Lung (tissue), 17 donors: ENCODE measurements at places on chromosomes 4 and X. TPM values are rescaled to one million over a fixed set of nuclear protein-coding genes. Genes with fewer than 3 reads are reported as not detected.

TLR8 gene
- total RNA-seq, result 6.6 TPM

MYOZ2 gene
- 0.09 TPM for total RNA-seq

DGAT2L6 gene
- total RNA-seq, result not detected

- peaks cover 7% of the 10 kb centered on the region for H3K4me1 ChIP-seq
- no peak for DNase-seq
- H3K27ac ChIP-seq, result no peak overlapping the region
- H3K36me3 ChIP-seq, result no peaks in the 10 kb centered on the region
These were observed 91.4 kb upstream of the MAD2L1 start for GRCh38 chr4:120158046-120158445.

GRCh38 chr4:74716436-74716765, 77.9 kb downstream of the BTC start:
- no peak overlapping the region for H3K4me3 ChIP-seq
- no peaks in the 10 kb centered on the region for H3K27me3 ChIP-seq
- H3K27ac ChIP-seq, result no peak overlapping the region
- H3K4me1 ChIP-seq, result no peaks in the 10 kb centered on the region
- no peaks in the 10 kb centered on the region for H3K36me3 ChIP-seq

- H3K4me3 ChIP-seq, result no peak overlapping the region
- peak; percentile 71 for DNase-seq
- H3K36me3 ChIP-seq, result no peaks in the 10 kb centered on the region
- peaks cover 16% of the 10 kb centered on the region for H3K4me1 ChIP-seq
These were observed 79.4 kb downstream of the ABLIM2 start for GRCh38 chr4:8079031-8079885.

GRCh38 chrX:136528645-136529315, 3.2 kb upstream of the VGLL1 start:
- H3K36me3 ChIP-seq, result no peaks in the 10 kb centered on the region
- no peaks in the 10 kb centered on the region for H3K4me1 ChIP-seq
- no peak overlapping the region for H3K27ac ChIP-seq
- no peak overlapping the region for H3K4me3 ChIP-seq

DNA sequence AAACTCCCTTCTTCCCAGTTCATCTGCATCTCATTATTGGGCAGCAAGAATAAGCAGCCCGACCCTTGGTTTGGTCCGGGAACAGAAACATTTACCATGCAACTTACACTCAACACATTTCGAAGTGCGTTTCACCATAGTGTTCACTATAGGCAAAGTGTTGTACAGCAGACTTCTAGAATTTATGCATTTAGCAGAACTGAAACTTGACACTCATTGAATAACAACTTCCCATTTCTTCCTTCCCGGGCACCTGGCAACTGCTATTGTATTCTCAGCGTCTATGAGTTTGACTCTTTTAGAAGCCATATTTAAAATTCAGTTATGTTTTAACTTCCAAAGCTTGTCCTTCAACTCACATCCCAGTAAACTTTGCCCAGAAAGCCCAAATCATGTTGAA, 840.6 kb downstream of the NLGN4X start:
- H3K36me3 ChIP-seq, result no peaks in the 10 kb centered on the region
- H3K4me1 ChIP-seq, result no peaks in the 10 kb centered on the region
- H3K27me3 ChIP-seq, result peaks cover 2% of the 10 kb centered on the region
- H3K4me3 ChIP-seq, result no peak overlapping the region
- H3K27ac ChIP-seq, result no peak overlapping the region

DNA sequence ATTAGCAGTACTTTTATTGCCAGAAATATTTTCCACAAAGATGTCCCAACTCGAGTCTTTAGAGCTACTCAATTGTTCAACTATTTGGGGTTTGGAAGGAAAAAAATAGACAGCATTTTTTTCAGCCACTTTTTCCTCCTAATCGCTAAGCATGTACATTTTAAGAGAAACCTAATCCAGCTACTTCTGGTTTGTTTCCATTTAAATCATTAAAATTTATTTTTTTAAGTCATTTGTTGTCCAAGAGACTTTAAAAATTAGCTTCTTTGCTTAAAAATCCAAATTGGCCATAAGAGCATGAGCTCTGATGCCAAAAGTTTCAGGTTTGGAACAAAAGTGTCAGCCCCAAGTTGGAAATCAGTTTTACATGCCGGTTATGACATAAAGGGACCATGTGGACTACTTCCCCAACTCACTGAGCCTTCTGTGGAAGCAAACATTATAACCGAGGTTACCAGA, 186.3 kb upstream of the INTU start:
- peaks cover 2% of the 10 kb centered on the region for H3K4me1 ChIP-seq
- H3K27me3 ChIP-seq, result no peaks in the 10 kb centered on the region
- H3K36me3 ChIP-seq, result no peaks in the 10 kb centered on the region
- H3K27ac ChIP-seq, result no peak overlapping the region
- peak; percentile 50 for DNase-seq

DNA sequence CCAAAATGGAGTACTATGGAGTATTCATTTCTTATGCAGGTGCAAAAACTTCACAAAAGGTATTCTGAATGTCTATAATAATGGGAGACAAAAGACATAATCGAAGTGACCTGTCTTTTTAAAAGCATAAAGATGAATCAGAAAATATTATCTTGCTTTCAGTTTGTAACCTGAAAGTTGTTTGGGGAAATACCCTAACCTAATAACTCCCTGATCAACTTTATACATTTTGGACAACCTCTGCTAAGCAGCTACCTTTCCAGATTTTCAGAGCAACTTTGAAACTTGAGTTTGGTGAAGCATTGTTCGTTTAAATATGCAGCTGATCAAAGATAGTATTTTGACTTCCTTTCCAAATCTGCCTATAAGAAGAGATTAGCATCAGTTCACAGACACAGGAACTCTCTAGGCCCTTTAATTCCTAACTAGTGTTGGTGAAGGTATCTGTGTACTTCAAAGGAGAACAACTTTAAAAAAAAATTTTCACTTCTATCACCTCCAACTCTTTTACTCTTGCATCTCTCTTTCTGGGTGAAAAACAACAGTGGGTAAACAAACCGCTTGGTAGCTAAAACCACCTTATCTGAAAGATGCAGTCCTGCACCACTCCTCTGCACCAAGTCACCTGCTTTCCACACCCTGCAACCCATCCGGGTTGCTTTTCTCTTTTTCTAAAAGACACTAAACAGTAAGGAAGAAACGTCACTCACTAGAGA, 26.5 kb downstream of the CD40LG start:
- H3K4me1 ChIP-seq, result no peaks in the 10 kb centered on the region
- DNase-seq, result no peak
- H3K36me3 ChIP-seq, result peaks cover 6% of the 10 kb centered on the region
- H3K4me3 ChIP-seq, result no peak overlapping the region
